ENCODE measurements at places on chromosomes 5 and 9. TPM values are rescaled to one million over a fixed set of nuclear protein-coding genes. Genes with fewer than 3 reads are reported as not detected.

BARX1 gene
- not detected for total RNA-seq

NRG2 gene
- 4.1 TPM for total RNA-seq

SERF1A gene
- 3.2 TPM for total RNA-seq

FYB1 gene
- 28.4 TPM for total RNA-seq

DPYSL3 gene
- 31.3 TPM for total RNA-seq

HEMGN gene
- not detected for total RNA-seq

PTGS1 gene
- total RNA-seq = 4.6 TPM

CCNJL gene
- 0.17 TPM for total RNA-seq

Data from subcutaneous adipose tissue (tissue), 4 donors.